T-helper 1 cell (primary cell): ENCODE measurements at places on chromosomes 1 and 21.

GRCh38 chr1:210125143-210125542, 107.5 kb upstream of the SERTAD4 start:
- no peak for DNase-seq

- no peak for DNase-seq
Measured at GRCh38 chr1:170481000-170481399, 51.0 kb upstream of the GORAB start.

DNA sequence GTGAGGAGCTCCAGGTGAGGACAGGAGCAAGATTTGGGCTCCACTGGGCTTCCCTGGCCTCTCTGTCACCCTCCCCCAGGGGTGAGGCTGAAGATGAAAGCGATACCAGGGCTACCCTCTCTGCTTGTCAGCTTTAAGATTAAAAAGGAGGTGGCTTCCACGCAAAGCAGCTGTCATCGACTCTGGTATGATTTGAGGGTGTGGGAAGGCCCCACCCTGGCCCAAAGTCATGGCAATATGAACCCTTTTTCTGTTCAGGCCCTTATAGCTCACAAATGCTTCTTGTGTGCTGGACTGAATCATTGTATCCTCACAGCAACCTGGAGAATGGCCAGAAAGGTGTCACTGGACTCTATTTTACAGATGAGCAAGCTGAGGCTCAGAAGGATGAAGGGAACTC, 41.6 kb downstream of the NUAK2 start:
- DNase-seq: no peak

DNA sequence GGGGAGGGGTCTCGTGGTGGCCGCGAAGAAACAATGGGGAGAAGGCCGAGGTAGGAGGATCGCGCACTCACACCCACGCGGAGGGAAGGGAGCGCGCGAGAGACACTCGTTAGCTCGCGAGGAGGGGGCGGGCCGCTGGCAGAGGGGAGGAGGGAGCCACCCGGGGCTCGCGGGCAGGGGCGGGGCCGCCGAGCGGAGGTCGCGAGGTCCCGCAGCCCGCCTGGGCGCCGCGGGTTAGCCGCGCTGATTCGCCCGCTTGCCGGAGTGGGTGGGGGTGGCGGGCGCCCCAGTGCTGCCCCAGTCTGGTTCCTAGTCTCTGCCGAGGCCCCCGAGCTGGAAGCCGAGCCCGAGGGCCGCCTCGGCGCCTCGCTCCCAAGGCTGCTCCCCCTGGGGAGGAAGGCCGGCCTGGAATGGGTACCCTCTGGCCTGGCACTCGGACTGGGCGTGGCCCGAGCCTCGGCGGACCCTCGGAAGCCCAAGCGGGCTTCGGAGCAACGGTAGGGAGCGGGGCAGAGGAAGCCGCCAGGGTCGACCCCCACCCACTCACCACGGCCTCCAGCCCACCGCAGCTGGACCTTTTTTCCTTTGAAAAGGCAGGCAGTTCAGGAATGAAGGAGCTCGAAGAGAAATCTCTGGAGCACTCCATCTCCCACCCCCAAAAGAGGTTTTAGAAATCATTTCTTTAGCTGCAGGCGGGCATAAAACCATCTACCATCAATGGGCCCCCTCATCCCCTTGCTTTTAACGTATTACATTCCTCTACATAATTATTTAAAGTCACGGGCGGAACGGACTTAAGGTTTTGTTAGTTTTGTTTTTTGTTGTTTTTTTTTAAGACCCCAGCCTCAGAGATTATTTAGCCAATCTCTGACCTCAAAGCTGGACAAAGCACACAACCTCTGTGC, 722 bp upstream of the TUT4 start:
- peak; percentile 88 for DNase-seq
